NCI-H510A treated with DMSO at 0.1 percent for 48 hours (cell line): ENCODE measurements at places on chromosomes 1 and 21.
A peak's percentile ranks its signal among the peaks of the same experiment; 100 is the strongest.

- DNase-seq = peak; percentile 35
Observed at GRCh38 chr1:116345843-116346242, 27.2 kb upstream of the ATP1A1 start.

DNA sequence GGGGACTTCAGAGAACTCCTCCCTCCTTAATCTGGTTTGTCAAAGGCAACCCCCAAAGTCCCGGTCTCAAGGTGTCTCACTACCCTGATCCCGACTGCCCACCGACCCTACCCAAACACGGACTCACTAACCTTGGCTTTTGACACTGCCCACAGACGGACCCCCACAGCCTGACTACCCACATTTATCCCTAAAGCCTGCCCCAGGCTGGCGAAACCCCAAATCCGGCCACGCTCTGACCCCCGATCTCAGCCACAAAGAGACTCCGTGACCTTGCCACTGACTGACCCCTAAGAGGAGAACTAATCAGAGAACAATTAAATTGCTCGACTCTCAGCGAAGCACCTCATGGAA is 5.2 kb downstream of the ID3 start:
- no peak for DNase-seq

GRCh38 chr1:225767634-225768540 is 9.7 kb upstream of the SRP9 start:
- peak; percentile 79 for DNase-seq

- DNase-seq = no peak
Observed at GRCh38 chr1:57353654-57354053, 70.2 kb downstream of the DAB1 start.

GRCh38 chr1:180042988-180043622 is 88.5 kb downstream of the CEP350 start:
- DNase-seq = no peak

- no peak for DNase-seq
Observed at GRCh38 chr1:152880907-152881306, 2.8 kb downstream of the SMCP start.
